ENCODE measurements at places on chromosomes 3 and 15.

DNA sequence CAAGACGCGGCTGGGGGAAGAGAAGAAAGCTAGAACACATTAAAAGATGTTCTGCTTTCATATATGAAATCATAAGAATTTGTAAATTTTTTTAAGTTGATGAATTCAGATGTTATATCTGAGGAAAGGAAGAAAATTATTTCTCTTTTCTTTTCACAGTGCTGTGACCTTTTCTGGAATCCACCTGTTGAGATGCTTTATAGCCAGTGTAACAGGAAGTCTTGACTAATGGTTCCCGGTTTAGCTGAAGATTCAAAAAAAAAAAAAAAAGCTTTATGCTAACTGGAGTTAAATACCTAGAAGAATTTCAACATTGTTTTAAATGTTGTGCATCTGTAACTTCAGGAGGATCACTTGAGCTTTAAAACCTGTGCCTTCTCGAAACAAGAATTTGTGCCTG is 9.9 kb downstream of the GTPBP8 start:
- no peak for DNase-seq

- DNase-seq: no peak
Observed at GRCh38 chr3:49711489-49711888, 8.0 kb downstream of the AMIGO3 start.

DNA sequence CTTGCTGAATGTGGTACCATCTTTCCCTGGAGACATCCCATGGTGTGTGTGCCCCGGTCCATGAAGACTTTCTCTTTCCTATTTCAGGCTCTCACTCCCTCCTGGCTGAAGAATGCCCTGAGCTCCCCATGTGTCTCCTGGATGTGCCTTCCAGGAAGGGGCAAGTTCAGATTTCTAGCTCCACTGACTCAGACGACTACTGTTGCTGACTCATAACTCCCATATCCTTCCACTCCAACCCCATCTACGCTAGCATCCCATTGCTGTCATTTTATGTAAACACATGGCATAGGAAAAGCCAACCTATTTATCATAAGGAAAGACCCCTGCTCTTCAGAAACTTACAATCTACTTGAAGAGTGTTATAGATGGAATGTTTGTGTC is 95.0 kb downstream of the ADCY5 start:
- DNase-seq: peak; percentile 60

- DNase-seq: no peak
Observed at GRCh38 chr3:195524171-195524896, 18.8 kb downstream of the PPP1R2 start.

- DNase-seq: no peak
Observed at GRCh38 chr3:42115215-42115614, 24.1 kb downstream of the TRAK1 start.

DNA sequence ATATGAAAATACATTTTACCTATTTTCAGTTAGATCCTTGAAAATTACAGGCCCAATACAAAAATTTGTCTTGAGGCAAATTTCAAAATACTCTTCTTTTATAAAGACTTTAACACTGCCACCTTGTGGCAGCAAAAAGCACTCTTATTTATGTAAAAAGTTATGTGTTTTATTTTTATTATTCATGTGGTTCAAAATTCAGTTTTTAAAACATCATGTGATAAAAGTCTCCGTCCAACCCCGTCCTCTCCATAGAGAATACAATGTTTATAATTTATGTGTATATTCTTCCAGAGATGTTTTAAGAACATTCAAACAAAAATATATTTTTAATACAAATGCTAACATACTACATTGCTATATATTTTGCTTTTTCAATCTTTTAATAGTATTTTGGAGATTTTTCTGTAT is 36.9 kb upstream of the TRIM59 start:
- peak; percentile 61 for DNase-seq

DNA sequence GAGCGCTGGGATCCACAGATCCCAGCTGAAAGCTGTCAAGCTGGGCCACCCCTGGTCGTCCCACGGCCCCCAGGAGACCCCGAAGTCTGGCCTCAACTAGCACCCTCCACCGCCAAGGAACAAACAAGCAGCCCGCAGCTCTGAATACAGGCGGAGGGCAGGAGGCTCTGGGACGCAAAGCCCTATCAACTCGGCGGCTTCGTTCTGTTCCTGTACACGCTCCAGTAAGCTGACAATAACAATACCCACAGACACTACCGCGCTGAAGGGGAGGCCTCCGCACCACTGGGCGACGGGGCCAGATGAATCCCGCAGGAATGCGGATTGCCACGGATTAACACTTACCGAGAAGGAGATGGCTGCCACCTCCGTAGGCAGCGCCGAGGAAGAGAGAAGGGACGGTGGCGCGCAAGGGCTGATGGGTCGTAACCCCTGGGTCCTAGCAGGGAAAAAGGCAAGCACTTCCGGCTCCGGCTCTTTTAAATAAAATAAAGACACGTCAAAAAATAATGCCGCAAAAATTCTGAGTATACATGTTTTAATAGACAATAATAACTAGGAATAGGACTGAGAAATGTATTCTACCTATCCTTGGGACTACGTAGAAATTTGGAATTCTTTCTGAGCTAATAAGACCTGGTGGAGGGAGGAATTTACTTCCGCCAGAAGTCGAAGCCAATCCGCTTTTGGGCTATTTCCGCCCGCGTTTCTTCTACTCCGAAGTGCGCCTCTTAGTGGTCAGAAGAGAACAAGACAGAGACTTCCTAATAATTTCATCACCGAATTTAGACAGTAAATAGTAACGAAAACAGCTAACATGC is at the start of gene RPL32:
RPL32 (minus strand) TSS at position 417 of the 821 bp plus-strand sequence. CDS start 1,328 bp downstream, outside the sequence.
- peak; percentile 95 for DNase-seq

DNA sequence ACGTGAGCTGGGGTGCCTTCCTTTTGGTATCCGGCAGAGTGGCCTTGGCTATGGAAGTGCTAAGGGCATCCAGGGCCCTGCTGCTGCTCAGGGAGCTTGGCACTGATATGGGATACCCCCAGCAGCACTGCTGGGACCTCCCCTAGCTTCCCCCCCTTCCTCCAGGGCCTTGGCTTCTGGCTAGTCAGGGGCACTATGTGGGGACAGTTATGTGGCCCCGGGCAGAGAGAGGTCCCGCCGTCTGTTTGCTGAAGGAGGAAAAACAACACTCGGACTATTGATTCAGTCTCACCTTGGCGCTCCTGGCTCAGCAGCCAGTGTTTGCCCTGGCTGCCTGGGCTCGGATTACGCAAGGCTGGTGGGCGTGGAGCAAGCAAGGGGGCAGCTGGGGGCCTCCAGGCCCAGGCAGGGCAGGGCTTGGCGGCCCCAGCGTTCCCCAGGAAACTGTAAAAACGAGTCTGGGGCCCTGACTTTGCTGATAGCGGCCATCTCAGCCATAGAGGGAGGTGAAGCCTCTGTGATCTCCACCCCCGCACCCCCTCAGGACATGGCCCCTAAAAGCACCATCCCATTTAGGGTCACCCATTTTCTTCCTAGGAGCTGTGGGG is 5.7 kb downstream of the FURIN start:
- DNase-seq: no peak

DNA sequence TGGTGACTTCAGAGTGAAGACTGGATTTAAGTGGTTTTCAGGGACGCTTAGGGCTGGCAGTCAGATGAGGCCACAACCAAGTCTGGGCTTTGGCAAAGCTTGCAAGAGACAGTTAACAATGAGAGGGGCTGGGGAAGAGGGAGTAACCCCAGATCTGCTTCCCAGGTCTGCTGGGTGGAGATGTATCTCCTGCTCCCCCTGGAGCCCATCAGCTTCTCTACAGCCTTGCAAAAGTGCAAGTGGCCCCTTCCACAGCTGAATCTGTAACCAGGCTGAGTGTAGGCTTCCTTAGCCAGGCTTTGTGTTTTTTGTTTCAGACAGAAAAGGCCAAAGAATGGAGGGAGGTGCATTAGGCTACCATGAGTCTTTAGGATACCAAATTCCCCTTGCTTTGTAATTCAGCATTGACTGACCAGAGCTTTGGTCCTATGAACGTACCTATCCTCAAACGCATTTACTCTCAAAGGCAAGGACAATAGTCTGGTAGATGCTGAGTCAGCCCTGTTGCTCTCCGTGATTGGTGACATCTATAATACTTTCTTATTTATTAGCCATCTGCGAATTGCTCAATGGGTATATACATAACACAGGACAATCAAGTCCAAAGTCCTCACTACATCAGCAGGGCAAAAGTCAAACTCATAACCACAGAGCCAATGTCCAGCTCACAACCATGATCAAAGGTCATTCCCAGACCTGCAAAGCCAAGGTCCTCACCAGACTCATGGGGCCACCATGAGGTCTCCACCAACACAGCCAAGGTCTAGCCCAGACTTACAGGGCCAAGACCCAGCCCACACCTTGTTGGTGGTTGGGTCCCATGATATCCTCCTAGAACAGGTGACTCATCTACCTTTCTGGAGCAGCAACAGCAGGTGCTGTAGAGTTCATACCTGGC is 17.1 kb downstream of the CCDC13 start:
- no peak for DNase-seq

DNA sequence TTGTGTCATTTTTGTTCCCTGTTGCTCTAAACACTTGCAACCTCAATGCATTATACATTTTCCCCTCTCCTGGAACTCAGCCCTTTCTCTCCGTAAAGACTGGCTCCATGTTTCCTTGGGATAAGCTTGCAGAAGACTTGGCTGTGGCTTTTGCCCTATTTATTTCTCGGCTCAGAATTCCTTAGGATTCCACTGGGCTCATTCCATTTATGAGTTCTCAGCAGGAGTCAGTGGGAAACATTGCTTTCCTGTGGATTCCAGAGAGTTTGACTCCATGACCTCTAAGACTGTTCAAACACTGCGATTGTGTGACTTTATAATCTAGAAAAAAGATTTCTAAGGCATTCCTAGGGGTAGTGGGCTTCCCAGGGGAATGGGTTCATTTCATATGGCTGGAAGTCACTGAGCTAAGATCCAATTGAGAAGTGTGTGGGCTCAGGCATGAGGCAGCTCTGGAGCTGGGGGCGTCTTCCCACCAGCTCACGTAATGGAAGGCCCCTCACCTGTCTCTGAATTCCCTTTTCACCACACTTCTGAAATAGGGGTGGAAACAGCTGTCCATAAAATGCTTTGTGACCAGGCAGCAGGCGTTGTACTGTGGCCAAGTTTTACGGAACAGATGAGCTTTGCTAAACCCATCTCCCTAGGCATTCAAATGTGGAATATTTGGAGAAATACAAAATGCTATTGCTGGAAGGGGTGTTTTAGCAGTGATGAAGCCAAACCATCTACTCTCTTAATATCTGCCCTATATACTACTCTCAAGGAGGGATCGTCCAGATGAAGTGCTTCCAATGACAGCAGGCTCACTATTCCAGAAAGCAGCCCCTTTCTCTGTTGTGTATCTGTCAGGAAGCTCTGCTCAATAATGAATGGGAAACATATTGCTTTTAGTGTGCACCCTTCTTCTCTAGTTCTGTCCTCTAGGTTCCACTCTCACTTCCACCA is 91.8 kb upstream of the BCL6 start:
- DNase-seq: no peak

GRCh38 chr3:137988982-137989381 is 21.0 kb upstream of the CLDN18 start:
- no peak for DNase-seq

All from HCEC 1CT (cell line).